Kasumi-1 (cell line): ENCODE measurements at places on chromosomes 2 and 18.

GRCh38 chr2:13821255-13821880 lies 811.1 kb upstream of the LRATD1 start:
- no peak for DNase-seq

GRCh38 chr18:48629730-48630324 lies 91.0 kb downstream of the CTIF start:
- DNase-seq, result no peak

DNA sequence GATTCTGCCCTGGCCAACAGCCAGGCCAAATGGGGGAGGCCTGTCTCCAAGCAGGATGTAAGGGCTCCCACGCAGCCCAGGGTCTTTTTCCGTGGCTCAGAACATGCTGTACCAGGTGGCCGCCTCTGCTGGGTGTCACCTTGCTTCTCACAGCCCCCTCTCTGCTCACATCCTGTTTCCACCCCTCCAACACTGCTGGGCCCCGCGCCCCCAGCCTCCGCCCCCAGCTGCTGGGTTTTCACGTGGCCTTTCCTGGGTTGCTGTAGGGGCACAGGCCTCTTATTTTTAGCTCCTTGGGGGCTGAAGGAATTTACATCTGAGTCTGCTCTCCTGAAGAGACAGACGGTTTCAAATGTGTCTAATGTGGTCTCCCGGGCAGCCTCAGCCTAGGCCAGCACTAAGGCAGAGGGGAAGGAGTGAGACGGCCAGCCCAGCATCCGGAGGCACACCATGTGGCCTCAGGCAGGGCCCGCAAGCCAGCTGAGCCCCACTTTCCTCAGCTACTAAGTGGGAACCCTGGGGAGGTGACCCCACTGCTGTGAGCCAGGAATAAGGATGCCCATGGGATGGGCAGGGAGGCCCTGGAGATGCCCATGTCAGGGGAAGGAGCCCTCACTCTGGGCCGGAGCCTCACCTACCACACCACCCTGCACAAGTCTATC lies 18.7 kb upstream of the DUSP2 start:
- no peak for DNase-seq

- DNase-seq, result no peak
Measured at GRCh38 chr2:14632133-14632936, at the start of gene LRATD1. Gene LRATD1 (plus strand): TSS chr2:14632717. CDS start chr2:14633980, 1,263 bp downstream.

DNA sequence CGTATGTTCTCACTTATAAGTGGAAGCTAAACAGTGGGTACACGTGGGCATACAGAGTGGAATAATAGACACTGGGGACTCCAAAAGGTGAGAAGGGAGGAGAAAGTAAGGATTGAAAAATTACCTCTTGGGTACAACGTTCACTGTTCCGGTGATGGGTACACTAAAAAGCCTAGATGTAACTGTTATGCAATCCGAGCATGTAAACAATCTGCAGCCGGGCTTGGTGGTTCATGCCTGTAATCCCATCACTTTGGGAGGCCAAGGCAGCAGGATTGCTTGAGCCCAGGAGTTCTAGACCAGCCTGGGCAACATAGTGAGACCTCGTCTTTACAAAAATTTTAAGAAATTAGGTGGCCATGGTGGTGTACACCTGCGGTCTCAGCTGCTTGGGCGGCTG lies 33.1 kb upstream of the TTR start:
- no peak for DNase-seq

GRCh38 chr2:39476524-39476923 lies 39.4 kb upstream of the MAP4K3 start:
- DNase-seq, result no peak

DNA sequence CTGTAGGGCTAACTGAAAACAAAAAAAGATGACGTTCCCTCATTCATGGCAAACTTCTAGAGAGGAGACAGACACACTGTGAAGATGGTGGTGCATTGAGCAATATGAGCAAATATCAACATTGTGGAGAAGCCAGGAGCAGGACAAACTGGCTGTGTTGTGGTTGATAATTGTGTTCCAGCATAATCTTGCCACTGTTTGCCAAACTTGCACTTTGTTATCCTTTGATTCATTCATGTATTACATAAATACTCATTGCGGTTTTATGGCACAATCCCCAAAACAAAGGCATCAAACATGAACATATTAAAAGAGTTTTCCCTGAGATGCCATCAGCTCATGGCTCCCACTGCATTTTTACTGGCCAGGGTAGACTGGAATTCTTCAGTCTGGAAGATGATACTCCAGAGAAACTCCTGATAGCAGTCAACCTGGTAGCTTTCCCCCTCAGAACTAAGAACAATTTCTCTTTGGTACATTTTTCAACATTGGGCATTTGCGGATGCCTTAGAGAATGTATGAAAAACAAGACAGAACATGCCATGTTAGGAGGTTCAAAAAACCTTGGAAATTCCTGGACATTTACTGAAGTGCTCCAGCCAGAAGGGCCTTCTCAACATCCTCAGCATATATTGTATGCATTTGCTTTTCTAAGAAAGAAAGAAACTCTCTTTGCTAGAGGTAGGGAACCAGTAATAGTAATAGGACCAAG lies 487.4 kb upstream of the CELF4 start:
- DNase-seq, result no peak

GRCh38 chr2:141499123-141499522 lies 631.7 kb downstream of the LRP1B start:
- DNase-seq, result peak; percentile 83

DNA sequence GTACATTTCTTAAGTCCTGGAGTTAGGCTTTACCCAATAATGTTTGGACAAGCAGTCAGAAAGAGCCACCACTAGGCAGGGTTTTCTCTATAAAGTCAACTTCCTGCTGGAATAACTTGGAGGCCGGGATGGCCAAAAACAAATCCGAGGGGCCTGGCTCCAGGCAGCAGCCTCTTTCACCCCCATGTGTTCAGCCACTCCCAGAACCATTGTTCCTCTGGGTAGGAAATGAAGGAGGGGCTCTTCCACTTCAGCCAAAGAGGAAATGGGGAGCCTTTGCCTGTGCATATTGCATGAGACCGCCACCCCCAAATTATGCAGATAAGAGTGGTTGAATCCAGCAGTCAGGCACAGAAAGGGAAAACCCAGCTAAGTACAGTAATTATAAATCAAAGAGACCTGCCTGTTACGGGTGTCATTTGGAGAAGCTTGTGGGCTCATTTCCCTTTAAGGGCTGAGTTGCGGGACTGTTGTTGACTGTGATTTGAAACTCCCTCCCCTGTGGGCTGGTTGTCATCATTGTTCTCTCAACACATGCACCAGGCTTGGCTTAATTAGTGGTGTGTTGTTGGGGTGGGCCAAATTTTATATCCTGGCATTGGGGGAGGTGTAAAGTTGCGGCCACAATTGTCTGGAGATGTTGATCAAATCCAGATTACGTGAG lies 212.8 kb upstream of the SOX11 start:
- DNase-seq, result no peak

- DNase-seq, result no peak
Measured at GRCh38 chr2:116489944-116490343, 1324.5 kb upstream of the DDX18 start.

GRCh38 chr2:131493199-131493968 lies 1.2 kb upstream of the MZT2A start:
- peak; percentile 22 for DNase-seq

GRCh38 chr2:8675543-8675942 lies 6.3 kb upstream of the ID2 start:
- DNase-seq, result no peak

DNA sequence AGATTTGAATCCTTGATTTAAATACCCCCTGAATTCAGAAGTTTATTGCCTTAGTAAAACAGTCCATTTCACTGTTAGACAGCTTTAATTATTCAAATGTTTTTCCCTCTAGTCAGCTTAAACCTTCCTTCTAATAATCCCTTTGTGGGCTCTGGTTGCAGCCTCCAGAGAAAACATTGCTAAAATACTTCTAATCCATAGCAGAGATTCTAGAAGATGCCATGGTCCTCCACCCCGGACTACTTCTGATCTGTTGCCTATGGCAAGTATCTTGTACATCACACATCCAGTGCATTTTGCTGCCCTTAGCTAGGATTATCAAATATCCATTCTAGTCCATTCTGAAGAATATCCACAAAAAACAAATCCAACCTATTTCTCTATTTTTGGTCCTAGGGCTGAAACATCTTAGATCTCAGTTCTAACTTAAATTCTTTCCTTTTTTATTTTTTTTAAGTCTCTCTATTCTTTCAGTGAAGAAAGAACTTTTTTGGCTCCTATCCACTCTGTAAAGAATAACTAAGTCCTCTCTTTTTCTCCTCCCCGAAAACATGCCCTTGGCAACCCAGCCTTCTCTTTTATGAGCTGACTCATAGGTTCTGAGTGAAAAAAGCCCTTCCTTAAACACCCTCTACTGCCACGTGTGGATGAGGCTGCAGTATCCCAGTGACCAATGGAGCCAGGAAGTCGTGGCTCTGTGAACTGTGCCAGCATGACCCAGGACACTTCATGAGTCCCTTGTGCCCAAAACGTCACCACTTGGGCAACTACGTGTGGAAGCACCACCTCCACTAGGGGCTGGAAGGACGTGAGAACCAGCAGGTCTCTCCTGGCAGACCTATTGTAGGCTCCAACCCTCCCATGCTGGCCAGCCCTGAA lies 349.8 kb downstream of the TNS1 start:
- DNase-seq, result no peak

GRCh38 chr2:176137252-176137580 lies 7.7 kb downstream of the HOXD8 start:
- no peak for DNase-seq

DNA sequence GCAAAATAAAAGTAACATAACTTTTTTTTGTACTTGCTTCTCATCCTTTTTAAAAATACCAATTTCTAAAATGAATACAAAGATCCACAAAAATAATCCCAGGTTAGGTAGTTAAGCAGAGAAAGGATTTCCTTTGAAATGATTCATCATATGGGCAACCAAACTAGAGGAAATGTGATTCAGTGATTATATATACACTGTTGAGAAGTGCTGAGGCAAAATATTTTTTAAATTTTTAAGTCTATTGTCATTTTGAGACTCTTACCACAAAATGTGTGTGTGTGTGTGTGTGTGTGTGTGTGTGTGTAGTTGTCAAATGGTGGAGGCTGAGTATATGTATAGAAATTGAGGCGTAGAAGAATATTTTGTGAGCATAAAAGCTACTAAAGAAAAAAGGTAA lies 1075.3 kb downstream of the LRP1B start:
- no peak for DNase-seq

- no peak for DNase-seq
Measured at GRCh38 chr2:176461809-176462670, 192.8 kb downstream of the MTX2 start.

DNA sequence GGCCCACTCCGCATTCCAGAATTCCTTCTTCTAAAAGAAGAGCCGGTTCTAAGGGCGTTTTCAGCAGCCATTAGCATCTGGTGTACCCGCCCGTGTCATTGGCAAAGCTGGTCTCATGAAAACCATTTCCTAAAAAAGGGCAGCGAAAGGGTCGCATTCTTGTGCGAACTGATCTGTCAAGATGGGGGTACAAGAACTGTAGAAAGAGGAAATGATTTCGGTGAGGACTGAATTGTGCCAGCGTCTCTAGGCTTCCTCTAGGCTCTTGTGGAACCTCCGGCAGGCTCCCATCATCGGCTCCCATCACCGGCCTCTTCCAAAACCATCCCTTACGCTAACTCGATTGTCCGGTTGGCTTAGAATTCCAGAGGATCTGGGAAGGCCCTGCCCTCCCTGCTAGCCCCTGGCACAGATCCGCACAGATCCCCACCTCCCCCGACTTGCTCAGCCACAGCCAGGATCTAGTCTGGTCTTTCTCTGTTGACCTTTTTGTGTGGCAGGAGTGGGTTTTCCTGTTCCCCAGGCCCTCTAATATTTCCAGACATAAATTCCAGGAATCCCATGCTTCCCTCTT lies 1.3 kb downstream of the RAB31 start:
- DNase-seq, result no peak

GRCh38 chr2:163558251-163559021 lies 177.4 kb downstream of the FIGN start:
- DNase-seq, result no peak

GRCh38 chr18:55354795-55355194 lies 233.2 kb downstream of the TCF4 start:
- DNase-seq, result no peak

- DNase-seq, result no peak
Measured at GRCh38 chr18:47975105-47975504, 44.6 kb upstream of the SMAD2 start.

DNA sequence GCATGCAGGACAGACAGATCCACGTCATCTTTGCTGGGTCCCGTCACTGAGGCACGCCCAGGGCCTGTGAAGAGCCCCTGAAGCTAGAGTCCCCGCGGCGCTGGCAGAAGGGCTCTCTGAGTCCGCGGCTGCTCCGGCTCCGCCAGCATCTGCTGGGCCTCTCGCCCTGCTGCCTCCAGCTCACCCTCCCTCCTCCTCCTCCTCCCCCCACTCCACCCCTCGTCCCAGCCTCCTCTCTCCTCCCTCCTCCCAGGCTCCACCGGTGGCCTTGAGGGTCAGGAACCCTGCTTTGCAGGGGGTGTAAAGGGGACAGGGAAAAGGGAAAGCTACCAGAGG lies at the start of gene TNS1:
Gene TNS1 (minus strand): TSS at position 151 of the 336 bp plus-strand sequence. CDS start 123 bp downstream, at position 28.
- no peak for DNase-seq

GRCh38 chr2:101828257-101828656 lies 130.8 kb downstream of the MAP4K4 start:
- no peak for DNase-seq

DNA sequence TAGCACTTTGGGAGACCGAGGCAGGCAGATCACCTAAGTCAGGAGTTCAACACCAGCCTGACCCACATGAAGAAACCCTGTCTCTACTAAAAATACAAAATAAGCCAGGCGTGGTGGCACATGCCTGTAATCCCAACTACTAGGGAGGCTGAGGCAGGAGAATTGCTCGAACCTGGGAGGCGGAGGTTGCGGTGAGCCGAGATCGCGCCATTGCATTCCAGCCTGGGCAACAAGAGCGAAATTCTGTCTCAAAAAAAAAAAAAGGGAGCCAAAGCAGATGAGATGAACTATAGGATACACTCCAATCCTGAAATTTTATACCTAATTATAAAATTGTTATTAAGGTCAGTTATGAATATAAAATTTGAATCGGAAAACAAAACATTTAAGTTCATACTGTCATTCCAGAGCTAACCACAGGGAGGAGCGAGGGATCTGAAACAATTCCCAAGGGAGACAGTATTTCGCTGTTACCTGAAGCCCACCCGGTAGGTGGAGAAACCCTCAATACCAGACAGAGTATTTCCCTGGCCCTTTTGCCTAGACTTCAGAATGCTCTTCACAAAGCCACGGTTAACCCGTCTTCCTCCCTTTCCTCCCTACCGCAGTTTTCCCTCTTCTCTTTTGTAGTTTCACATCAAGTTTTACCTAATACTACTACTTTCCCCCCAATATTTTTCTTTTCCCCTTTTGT lies 1.4 kb downstream of the PPM1G start:
- DNase-seq, result peak; percentile 46

- no peak for DNase-seq
Measured at GRCh38 chr18:62963507-62963906, 248.2 kb downstream of the PHLPP1 start.

DNA sequence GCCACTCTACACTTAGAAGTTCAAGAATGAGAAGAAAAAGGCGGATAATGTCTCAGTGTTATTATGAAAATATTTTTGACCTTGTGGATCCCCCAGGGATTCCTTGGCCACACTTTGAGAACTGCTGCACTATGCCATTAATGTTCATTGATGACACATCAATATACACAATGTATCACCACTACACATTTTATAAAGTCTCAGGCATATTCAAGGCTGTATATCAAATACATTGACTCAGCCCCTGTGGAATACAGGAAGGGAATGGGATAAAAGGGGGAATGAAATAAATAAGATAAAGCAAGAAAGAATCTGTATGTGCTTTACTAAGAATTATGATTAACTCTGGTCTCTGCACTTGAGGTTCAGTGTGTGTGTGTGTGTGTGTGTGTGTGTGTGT lies 69.1 kb downstream of the INHBB start:
- no peak for DNase-seq
